ENCODE measurements at places on chromosomes 6 and 20.

- DNase-seq, result no peak
Observed at GRCh38 chr6:35498422-35499067, 1.7 kb upstream of the TEAD3 start.

DNA sequence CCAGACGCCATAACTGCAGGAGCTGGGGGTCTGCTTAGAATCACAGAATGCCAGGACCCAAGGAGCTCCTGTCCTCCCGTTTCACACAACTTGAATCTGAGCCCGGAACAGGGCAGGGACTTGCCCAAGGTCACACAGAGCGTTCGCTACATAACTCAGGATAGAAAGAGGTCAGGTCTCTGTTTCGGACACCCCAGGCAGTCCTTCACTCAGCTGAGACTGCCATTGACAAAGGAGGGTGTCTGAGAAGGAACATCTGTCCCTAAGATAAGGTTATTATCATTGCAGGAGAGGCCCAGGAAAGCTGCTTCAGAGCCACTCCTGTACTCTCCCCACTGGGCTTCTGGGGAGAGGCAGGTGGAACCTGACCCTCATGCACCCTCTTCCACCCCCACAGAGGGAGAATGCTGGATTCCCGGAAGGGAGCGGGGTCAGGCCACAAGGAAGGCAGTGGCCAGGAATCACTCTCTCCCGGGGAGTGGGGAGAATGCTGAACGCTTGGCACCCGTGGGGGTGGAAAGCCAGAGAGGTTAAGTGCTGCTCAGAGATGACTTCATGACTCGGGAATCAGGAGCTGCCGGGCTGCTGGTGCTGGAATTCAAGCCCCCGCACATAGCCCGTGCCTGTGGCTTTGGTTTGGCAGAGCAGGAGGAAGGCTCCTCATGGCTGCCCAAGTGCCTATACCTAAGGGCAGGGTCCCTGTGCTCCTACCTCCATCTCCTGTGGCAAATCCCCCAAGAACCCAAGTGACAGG, 10.7 kb downstream of the SDC4 start:
- DNase-seq, result no peak

DNA sequence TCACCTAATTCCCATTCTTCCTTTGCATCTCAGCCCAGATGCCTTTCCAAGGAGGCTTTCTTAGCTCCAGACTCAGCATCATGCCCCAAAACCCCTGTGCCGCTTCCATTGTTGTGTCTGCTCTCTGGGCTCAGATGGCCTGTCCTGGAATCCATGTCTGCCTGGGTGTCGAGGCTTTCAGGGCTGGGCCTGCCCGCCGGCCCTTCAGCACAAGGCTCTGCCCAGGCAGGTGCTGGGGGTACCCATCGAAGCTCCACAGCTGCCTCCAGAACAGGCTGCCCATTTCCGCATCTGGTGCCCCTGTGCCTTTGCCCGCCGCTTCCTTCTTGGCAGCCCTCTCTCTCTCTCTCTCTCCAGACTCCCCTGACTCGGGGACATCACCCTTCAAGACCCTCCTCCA, 1.2 kb downstream of the CPXM1 start:
- DNase-seq, result no peak

DNA sequence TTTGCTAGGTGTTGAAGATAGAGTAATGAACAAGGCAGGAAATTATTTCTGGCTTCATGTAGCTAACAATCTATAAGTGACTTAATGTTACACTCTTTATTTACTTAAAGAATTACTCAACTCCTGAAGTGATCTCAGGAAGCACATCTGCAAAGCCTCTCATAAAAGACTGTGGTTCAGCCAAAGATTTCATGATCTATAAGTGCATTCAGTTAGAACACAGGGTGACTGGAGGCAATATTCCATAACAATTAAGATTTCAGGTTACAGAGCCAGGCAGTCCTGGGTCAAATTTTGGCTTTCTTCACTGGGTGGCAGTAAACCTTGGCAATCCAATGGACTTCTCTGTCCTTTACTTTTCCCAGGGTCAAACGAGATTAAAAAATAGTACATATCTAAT, 204.0 kb downstream of the TPBG start:
- no peak for DNase-seq

DNA sequence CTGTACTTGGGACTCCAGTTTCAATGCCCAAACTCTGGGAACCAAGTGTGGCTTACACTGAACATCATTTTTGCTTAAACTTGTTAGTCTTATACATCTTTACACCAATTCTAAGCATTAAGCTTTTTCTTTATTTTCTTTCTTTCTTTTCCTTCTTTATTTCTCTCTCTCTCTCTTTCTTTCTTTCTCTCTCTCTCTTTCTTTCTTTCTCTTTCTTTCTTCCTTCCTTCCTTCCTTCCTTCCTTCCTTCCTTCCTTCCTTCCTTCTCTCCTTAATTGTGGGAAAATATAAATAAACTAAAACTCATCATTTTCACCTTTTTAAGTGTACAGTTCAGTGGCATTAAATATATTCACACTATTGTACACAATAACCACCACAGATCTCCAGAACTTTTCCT, 31.6 kb upstream of the HLA-DQA2 start:
- no peak for DNase-seq

- DNase-seq, result no peak
Observed at GRCh38 chr6:8579372-8579771, 144.0 kb upstream of the SLC35B3 start.

DNA sequence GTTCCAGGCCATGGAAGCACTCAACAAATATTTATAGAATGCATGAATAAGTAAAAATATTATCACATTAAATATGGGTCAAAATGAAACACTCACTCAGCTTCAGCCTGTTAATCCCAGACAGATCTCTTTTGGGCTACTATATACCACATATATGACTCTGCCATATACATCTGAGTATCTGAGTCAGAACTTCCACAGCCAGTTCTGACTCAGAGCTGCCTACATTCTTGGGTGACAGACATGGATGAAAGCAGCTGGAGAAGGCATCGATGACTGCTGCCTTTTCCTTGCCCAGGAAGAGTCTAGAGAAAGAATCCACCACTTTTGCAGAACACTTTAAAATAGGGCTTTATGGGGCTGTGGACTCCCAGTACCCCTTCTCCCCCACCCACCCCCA, 11.5 kb upstream of the PDYN start:
- no peak for DNase-seq

GRCh38 chr20:48957533-48957932, 36.0 kb downstream of the ARFGEF2 start:
- no peak for DNase-seq

- DNase-seq, result no peak
Observed at GRCh38 chr6:47724300-47724699, 25.9 kb downstream of the ADGRF4 start.

DNA sequence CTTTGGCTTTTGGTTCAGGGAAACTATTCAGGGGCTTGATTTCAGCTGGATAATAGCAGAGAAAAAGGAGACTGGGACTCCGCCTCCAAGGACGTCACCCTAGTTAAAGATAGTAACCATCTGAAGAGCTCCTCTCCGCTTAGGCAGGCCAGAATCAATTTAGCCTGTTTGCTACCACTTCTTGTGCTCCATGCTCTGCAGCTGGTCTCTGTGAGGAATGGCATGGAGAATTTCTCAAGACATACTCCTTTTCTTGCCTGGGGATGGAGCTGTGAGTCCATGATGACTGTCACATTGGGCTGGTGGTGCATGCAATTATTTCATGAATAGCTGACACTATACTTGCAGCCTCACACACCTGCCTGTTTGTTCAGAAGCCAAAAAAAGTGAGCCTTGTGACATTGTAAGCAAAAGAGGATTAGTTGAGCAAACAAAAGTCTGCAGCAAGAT, 61.4 kb downstream of the TXLNB start:
- no peak for DNase-seq

- no peak for DNase-seq
Observed at GRCh38 chr20:61564628-61565027, 312.6 kb downstream of the CDH4 start.

GRCh38 chr6:15484821-15485220, 178.0 kb downstream of the DTNBP1 start:
- DNase-seq, result no peak

GRCh38 chr20:4932061-4932460, 69.2 kb downstream of the SLC23A2 start:
- DNase-seq, result no peak

DNA sequence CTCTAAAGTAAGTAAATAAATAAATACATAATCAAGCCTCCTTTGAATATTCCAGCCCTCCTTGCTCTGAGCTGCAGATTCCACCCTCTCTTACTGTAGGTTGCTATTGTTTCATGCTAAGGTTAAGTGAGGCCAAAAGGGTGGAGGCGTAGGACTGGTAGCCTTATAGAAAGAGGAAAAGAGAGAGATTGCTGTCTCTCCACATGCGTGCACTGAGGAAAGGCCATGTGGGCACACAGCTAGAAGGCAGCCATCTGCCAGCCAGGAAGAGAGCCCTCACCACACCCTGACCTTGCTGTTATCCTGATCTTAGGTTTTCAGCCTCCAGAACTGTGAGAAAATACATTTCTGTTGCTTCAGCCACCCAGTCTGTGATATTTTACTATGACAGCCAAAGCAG, 87.4 kb upstream of the SHLD1 start:
- DNase-seq, result no peak

- DNase-seq, result no peak
Observed at GRCh38 chr6:167396068-167396658, 71.3 kb downstream of the TTLL2 start.

DNA sequence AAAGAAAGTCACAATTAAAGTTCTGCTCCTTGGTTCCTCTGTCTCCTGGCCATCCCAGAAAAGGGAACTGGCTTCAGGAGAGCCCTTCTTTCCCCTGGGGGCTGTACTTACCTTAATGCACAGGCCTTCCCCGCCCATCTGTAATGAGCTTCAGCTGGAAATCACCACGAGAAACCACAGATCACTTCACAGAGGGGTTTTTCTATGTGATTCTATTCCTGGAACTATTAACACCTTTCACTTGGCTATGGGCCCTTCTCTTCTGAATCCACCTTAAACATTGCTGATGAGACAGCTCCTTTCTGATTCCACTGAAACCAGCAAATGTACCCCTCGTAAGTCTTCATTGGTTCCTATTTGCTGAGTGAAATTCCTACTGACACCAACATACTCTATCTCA, 80.7 kb downstream of the FOXF2 start:
- DNase-seq, result no peak

All from C1 segment of cervical spinal cord (tissue), 14 donors.